ENCODE measurements at places on chromosomes 3 and 15.

GRCh38 chr15:65862682-65863081 is 6.6 kb upstream of the RAB11A start:
- DNase-seq: peak; percentile 53

DNA sequence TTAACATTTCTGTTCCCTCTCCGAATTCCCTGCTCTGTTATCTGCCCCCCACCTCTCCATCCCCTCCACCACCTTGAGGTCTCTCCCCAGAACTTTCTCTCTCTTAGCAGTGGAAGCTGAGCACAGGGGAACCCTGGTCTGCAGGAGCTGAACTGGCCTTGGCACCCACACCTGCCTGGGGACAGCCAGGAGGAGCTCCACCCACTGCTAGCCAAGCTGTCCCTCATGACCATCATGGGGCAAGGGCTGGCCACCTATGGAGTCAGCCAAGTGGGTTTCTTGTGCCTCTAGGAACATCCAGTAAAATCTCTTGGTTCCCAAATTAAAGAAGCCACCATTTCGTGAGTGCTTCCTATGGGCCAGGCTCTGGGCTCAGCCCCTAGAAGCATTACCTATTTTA is 276.4 kb upstream of the TLE3 start:
- DNase-seq: no peak

DNA sequence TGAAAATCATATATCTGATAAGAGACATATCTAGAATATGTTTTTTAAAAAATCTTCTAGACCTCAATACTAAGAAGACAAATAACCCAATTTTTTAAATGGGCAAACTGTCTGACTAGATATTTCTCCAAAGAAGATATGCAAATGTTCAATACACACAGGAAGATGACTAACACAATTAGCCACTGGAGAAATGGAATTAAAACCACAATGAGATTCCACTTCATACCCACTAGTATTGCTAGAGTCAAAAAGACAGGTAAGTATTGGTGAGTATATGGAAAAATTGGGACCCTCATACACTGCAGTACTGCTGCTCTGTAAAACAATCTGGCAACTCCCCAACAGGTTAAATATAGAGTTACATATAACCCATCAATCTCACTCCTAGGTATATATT is 33.1 kb upstream of the TOPAZ1 start:
- DNase-seq: no peak

DNA sequence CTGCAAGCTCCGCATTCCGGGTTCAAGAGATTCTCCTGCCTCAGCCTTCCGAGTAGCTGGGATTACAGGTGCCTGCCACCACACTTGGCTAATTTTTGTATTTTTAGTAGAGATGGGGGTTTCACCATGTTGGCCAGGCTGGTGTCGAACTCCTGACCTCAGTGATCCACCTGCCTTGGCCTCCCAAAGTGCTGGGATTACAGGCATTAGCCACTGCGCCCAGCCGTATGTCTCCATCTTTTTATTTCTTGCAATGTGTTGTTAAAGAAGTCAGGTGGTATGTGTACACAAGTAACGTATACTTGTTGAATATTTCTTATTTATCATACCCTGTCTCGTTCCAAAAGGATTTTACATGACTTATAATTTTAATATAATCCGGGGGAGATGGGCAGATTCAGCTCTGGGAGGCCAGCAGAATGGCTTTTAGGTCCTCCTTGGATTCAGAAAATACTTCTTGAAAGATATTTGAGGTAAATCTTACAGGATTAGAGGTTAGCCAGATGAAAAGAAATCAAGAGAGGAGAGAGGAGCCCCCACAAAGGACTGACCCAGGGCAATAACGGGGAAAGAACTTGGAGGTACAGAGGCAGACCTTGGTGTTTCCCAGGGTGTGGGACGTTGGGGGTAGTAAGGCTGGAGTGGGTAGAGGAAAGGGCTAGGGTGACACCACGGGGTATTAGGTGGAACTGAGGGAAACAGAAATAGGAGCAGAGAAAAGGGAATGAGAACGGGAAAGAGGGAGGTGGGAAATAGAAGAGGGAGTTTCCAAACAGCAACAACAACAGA is 27.2 kb upstream of the MUC20 start:
- DNase-seq: no peak

DNA sequence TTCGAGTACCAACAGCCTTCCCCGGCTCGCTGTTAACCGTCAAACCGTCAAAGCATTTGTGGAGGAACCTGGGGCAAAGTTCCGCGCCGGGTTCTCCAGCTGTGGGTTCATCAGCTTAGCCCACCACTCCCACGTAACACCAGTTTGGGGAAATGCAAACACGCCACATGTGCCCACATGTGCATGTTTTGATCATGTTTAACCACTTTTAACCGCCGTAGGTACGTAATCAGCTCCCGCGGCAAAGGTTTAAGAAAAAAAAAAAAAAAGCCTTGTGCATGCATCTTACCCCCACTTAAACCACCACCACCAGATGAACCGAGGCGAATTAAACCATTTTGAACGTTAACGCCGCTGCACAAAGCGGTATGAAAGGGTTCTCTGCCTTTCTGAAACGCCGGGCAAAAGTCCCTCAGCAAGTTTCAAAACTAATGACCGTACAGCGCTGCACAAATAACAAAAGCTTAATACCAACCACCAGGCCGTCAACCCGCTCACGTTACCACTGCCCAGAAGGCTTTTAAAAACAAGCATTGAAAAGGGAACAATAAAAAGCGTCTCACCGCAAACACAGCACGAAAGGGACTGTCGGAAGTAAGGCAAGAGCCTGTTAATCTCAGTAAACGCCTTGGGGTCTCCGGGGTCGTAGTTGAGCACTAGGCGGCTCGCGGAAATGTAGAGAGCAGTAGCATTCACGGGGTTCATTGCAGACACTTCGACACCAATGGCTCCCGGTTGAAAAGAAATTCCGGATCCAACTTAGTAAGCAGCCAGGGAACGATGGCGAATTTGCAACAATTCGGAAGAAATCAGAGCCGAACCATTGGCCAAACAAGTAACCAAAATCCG is 1.5 kb downstream of the MSL2 start:
- peak; percentile 51 for DNase-seq

GRCh38 chr3:135803028-135803692 is 162.4 kb upstream of the PPP2R3A start:
- DNase-seq: no peak
